ENCODE measurements at places on chromosomes 1 and 21. TPM values are rescaled to one million over a fixed set of nuclear protein-coding genes. Genes with fewer than 3 reads are reported as not detected.
A peak's percentile ranks its signal among the peaks of the same experiment; 100 is the strongest.

- no peaks in the 10 kb centered on the region for H3K27me3 ChIP-seq
- H3K4me1 ChIP-seq = no peaks in the 10 kb centered on the region
- no peak overlapping the region for H3K4me3 ChIP-seq
- no peak overlapping the region for H3K27ac ChIP-seq
Measured at GRCh38 chr21:17523007-17523451, 10.2 kb downstream of the CXADR start.

GRCh38 chr1:90964444-90965035 is 57.3 kb downstream of the ZNF644 start:
- H3K27ac ChIP-seq = no peak overlapping the region
- no peaks in the 10 kb centered on the region for H3K4me1 ChIP-seq
- no peak for DNase-seq
- H3K4me3 ChIP-seq = no peak overlapping the region

RPS6KA1 gene
- 187 TPM for total RNA-seq

- H3K27me3 ChIP-seq = no peaks in the 10 kb centered on the region
- no peak for DNase-seq
- no peak overlapping the region for H3K4me3 ChIP-seq
- no peaks in the 10 kb centered on the region for H3K36me3 ChIP-seq
- H3K4me1 ChIP-seq = no peaks in the 10 kb centered on the region
Measured at GRCh38 chr21:17491716-17492414, 21.0 kb upstream of the CXADR start.

DNA sequence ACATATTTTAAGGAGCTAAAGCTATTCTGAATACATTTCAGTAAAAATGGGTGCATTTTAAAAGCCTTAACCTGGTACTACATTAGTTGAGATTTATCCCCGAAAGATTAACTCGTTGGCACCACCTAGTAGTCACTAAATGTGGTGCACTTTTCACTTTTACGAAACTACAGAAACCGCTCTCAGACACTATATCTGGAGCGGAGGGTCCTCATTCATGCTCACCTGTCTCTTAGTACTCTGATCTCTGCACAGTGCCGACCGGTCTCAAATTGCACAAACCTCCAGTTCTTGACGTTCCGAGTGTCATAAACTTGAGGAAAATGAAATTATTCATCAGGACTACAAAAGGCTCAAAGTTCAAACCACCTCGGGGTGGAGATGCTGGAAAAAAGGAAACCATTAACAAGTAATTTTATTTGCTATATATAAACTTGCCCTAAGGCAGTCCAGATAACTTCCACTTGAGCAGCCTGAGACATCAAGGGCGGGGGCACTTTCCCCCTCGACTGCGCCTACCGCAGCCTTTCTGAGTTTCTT is 722 bp downstream of the LZIC start:
- peaks cover 20% of the 10 kb centered on the region for H3K4me1 ChIP-seq
- no peaks in the 10 kb centered on the region for H3K27me3 ChIP-seq
- peak; percentile 32 for DNase-seq
- peak overlapping the region; percentile 93 for H3K27ac ChIP-seq
- peaks cover 5% of the 10 kb centered on the region for H3K36me3 ChIP-seq
- H3K4me3 ChIP-seq = peak overlapping the region; percentile 98

GRCh38 chr1:117179471-117179870 is 31.3 kb downstream of the VTCN1 start:
- DNase-seq = no peak
- no peaks in the 10 kb centered on the region for H3K36me3 ChIP-seq
- H3K4me1 ChIP-seq = no peaks in the 10 kb centered on the region
- H3K27me3 ChIP-seq = no peaks in the 10 kb centered on the region
- no peak overlapping the region for H3K4me3 ChIP-seq
- H3K27ac ChIP-seq = no peak overlapping the region

GRCh38 chr1:200767321-200767720 is 28.6 kb downstream of the CAMSAP2 start:
- no peak overlapping the region for H3K27ac ChIP-seq
- H3K4me3 ChIP-seq = no peak overlapping the region
- H3K36me3 ChIP-seq = no peaks in the 10 kb centered on the region
- DNase-seq = no peak
- no peaks in the 10 kb centered on the region for H3K4me1 ChIP-seq
- H3K27me3 ChIP-seq = no peaks in the 10 kb centered on the region

UBXN10 gene
- 0.50 TPM for total RNA-seq

DNA sequence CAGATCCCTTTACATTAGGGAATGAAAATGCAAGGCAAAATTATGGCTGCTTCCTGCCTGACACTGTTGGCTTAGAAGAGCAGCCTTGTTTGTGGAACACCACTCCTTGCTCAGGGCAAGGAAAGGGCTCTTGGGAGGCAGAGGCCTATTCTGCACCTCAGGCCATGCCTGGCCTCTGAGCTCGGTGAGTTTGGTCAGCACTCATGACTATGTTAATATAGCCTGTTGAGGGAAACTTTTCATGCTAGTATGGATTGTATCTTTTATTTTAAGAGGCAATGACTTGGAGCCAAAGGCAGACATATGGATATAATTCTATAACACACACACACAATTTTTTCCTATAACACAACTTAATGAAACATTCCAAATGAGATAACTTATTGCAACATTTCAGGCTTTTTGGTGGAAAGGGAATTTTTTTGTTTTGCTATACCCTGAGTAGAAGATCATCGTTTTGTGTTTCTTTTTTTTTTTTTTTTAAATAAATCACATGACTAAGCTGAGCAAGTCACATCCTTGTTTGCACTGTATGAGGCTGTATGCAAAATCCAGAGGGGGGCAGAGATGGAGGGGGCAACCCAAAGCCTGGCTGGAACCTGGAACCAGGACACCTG is 5.6 kb upstream of the YRDC start:
- H3K36me3 ChIP-seq = no peaks in the 10 kb centered on the region
- H3K27me3 ChIP-seq = no peaks in the 10 kb centered on the region
- DNase-seq = no peak

DNA sequence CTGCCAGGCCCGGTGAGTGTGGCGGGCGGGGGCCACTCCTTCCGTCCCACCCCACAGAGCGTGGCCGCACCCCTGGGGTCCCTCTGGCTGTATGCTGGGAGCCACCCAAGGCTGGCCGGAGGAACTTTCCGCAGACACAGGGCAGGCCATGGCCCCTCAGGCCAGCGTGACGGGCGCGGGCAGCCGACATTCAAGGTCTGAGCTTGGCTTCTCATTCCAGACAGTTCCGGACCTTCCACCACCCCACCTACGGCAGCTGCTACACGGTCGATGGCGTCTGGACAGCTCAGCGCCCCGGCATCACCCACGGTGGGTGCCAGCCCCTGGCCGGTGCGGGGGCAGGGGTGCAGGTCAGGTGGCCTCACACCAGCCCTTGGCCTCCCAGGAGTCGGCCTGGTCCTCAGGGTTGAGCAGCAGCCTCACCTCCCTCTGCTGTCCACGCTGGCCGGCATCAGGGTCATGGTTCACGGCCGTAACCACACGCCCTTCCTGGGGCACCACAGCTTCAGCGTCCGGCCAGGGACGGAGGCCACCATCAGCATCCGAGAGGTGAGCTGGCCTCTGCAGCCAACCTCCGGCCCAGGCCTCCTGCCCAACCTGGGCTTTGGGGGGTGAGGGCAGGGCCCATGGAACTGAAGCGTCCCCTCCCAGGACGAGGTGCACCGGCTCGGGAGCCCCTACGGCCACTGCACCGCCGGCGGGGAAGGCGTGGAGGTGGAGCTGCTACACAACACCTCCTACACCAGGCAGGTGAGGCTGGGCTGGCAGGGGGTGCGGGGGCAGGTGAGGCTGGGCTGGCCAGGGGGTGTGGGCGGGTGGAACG is 7.3 kb downstream of the SCNN1D start:
- H3K36me3 ChIP-seq = no peaks in the 10 kb centered on the region
- H3K27me3 ChIP-seq = no peaks in the 10 kb centered on the region
- no peak for DNase-seq
- no peaks in the 10 kb centered on the region for H3K4me1 ChIP-seq

GRCh38 chr1:152444045-152444444 is 30.0 kb upstream of the CRNN start:
- no peak overlapping the region for H3K27ac ChIP-seq
- DNase-seq = no peak
- H3K4me1 ChIP-seq = no peaks in the 10 kb centered on the region
- no peaks in the 10 kb centered on the region for H3K36me3 ChIP-seq
- no peak overlapping the region for H3K4me3 ChIP-seq
- no peaks in the 10 kb centered on the region for H3K27me3 ChIP-seq

DNA sequence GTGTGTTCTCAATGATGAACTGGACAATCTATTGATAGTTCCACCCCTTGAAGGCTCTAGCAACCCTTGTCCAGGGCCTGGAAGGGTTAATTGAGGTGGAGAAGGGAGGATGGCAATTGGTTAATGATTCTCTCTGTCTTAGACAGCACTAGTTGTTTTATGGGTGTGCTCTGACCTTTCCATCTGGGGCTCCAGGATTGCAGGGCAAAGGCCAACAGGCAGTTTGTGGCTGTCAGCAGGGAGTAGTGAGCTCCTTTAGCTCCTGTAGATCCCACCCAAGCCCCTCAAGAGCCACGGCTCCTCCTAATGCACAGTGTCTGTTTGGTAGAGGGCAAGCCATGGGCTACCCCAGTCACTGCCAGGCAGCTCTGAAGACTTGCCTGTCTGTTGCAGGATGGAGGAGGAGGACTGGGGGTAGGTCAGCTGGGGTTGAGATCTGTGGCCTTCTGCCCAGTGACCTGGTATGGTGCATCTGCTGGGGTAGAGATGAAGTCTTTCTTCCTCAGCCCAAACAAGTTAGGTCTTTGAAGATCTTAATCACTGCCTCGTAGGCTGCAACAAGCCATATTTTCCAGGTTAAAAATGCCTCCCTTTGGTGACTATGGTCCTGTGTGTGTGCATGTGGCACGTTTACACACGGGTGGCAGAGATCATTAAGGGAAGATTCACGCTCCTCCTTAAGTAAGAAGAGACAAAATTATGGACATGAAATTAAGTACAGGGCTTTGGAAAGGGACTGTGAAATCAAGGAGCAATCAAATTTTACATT is 7.7 kb downstream of the MROH7 start:
- no peak for DNase-seq
- no peaks in the 10 kb centered on the region for H3K27me3 ChIP-seq
- no peak overlapping the region for H3K27ac ChIP-seq
- H3K4me3 ChIP-seq = no peak overlapping the region
- no peaks in the 10 kb centered on the region for H3K4me1 ChIP-seq

CSMD2 gene
- total RNA-seq = not detected

- H3K27ac ChIP-seq = no peak overlapping the region
- H3K27me3 ChIP-seq = no peaks in the 10 kb centered on the region
- no peaks in the 10 kb centered on the region for H3K4me1 ChIP-seq
- no peaks in the 10 kb centered on the region for H3K36me3 ChIP-seq
Measured at GRCh38 chr1:74180490-74180889, 17.5 kb downstream of the LRRIQ3 start.

- H3K27ac ChIP-seq = no peak overlapping the region
- H3K4me3 ChIP-seq = no peak overlapping the region
- DNase-seq = no peak
- H3K36me3 ChIP-seq = no peaks in the 10 kb centered on the region
- no peaks in the 10 kb centered on the region for H3K27me3 ChIP-seq
Measured at GRCh38 chr1:13823126-13823880, 123.3 kb downstream of the PRDM2 start.

DNA sequence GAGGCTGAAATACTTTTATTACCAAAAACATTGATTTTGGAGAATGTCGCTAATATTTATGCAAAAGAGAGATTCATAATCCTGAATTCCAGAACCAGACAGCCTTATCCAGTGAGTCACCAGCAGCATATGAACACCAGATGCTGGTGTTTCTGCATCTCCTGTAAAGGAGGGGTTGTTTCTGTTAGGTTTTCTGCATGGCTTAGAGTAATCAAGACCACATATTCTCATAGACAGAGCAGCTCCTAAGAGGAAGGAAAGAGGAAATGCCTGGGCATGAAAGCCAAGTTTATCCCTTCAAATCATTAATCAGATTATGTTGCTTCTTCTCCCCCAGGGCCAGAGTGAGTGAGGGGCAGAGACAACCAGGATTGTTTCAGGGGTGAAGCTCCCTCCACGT is 86.2 kb downstream of the NGF start:
- DNase-seq = no peak
- H3K4me3 ChIP-seq = no peak overlapping the region

GRCh38 chr1:211327346-211327921 is 801 bp downstream of the TRAF5 start:
- DNase-seq = no peak
- no peaks in the 10 kb centered on the region for H3K27me3 ChIP-seq
- H3K4me3 ChIP-seq = peak overlapping the region; percentile 79
- H3K4me1 ChIP-seq = peaks cover 53% of the 10 kb centered on the region
- no peaks in the 10 kb centered on the region for H3K36me3 ChIP-seq

DNA sequence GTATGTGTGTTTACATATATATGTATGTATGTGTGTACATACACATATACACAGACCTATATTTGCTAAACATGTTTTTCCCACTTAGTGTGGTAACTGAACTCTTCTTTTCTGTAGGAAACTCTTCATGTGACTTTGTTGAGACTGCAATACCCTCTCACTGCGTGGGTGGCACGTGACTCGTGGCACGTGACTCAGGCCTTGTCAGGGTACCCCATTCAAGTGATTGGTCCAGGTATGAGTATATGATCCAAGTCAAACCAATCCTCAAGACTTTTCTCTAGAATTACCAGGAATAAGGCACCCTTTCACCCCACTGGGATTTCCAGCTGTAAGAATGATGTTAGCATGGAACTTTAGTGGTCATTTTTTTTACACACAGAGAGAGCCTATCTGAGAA is 149.2 kb upstream of the KCNK2 start:
- no peak overlapping the region for H3K4me3 ChIP-seq
- H3K4me1 ChIP-seq = no peaks in the 10 kb centered on the region
- H3K27me3 ChIP-seq = no peaks in the 10 kb centered on the region
- H3K36me3 ChIP-seq = no peaks in the 10 kb centered on the region
- DNase-seq = no peak

FAM110D gene
- total RNA-seq = not detected

DNA sequence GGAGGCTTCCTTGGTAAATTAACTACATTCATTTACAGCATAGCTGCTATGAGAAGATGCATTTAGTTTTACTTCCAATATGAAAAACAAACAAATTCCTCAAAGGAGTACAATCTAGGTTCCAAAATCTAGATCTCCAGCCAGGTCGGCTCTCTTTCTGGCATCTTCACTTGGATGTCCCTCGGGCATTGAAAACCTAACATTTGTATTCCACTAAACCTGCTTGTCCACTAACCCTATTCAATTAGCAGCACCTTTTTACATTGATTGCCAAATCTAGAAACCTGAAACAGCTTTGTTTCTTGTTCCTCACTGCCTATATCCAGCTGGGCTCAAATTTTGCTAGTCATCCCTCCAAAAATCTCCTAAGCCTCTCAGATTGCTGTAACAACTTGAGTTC is 14.3 kb upstream of the CXADR start:
- no peak for DNase-seq
- H3K27ac ChIP-seq = no peak overlapping the region
- H3K27me3 ChIP-seq = no peaks in the 10 kb centered on the region
- no peak overlapping the region for H3K4me3 ChIP-seq

C1orf167 gene
- not detected for total RNA-seq

PPT1 gene
- 130 TPM for total RNA-seq

All from CD8-positive, alpha-beta memory T cell (primary cell).